Skin of body (tissue), 3 donors: ENCODE measurements at places on chromosomes 7 and 10. TPM values are rescaled to one million over a fixed set of nuclear protein-coding genes. Genes with fewer than 3 reads are reported as not detected.

Gene VENTX
- 0.20 TPM for total RNA-seq

Gene ZC3HAV1L
- 22.2 TPM for total RNA-seq

Gene EPDR1
- total RNA-seq = 11.4 TPM

Gene SLC29A4
- 4.9 TPM for total RNA-seq

Gene OR2A42
- total RNA-seq = 0.10 TPM

Gene KLHL7
- total RNA-seq = 30.7 TPM

Gene SNCG
- 7.1 TPM for total RNA-seq

Gene SERPINE1
- 18.1 TPM for total RNA-seq

Gene VAX1
- total RNA-seq = not detected

Gene SPDYE1
- total RNA-seq = 0.10 TPM

Gene VSIR
- 15.8 TPM for total RNA-seq

Gene GCC1
- 9.5 TPM for total RNA-seq

Gene FUOM
- total RNA-seq = 11.2 TPM

Gene COL17A1
- 128 TPM for total RNA-seq

Gene DYDC2
- total RNA-seq = 0.10 TPM

Gene BAMBI
- total RNA-seq = 8.0 TPM

Gene AKR1C3
- total RNA-seq = 2.6 TPM

Gene BMPER
- total RNA-seq = 13.3 TPM

Gene TLX1
- not detected for total RNA-seq

Gene TUBB8
- total RNA-seq = not detected

Gene CHAT
- not detected for total RNA-seq

Gene MYH16
- not detected for total RNA-seq

Gene GPC2
- total RNA-seq = 3.9 TPM

Gene GRID2IP
- 0.30 TPM for total RNA-seq

Gene SLC35G1
- 3.2 TPM for total RNA-seq

Gene KEL
- 4.5 TPM for total RNA-seq

Gene CLCN1
- 0.20 TPM for total RNA-seq

Gene NKX2-3
- total RNA-seq = not detected

Gene GNGT1
- total RNA-seq = not detected

Gene STRA8
- total RNA-seq = not detected

Gene C10orf95
- 0.39 TPM for total RNA-seq

Gene UTF1
- total RNA-seq = not detected

Gene MYPN
- 9.4 TPM for total RNA-seq

Gene SYT15
- total RNA-seq = 0.79 TPM

Gene WIPF3
- 0.59 TPM for total RNA-seq

Gene NUTM2A
- 0.59 TPM for total RNA-seq

Gene CNNM1
- total RNA-seq = 0.20 TPM

Gene ADARB2
- 0.10 TPM for total RNA-seq

Gene PTPRE
- total RNA-seq = 15.9 TPM

Gene MYL10
- 3.2 TPM for total RNA-seq

Gene MOSPD3
- 5.8 TPM for total RNA-seq

Gene CCDC172
- not detected for total RNA-seq

Gene PRRT4
- total RNA-seq = 4.1 TPM

Gene JAKMIP3
- total RNA-seq = 0.39 TPM

Gene LIPN
- 8.2 TPM for total RNA-seq
